Activated T-helper 2 cell treated with anti-CD3 and anti-CD28 coated beads, Interferon-gamma antibody, Interleukin-2, Interleukin-4, amounts not matched to agents 10 μg/mL and 5 μg/mL and 100 μg/mL, durations not matched to agents 14 hours and 24 hours and 36 hours (primary cell): ENCODE measurements at places on chromosomes 3 and 15. TPM values are rescaled to one million over a fixed set of nuclear protein-coding genes. Genes with fewer than 3 reads are reported as not detected.

DNA sequence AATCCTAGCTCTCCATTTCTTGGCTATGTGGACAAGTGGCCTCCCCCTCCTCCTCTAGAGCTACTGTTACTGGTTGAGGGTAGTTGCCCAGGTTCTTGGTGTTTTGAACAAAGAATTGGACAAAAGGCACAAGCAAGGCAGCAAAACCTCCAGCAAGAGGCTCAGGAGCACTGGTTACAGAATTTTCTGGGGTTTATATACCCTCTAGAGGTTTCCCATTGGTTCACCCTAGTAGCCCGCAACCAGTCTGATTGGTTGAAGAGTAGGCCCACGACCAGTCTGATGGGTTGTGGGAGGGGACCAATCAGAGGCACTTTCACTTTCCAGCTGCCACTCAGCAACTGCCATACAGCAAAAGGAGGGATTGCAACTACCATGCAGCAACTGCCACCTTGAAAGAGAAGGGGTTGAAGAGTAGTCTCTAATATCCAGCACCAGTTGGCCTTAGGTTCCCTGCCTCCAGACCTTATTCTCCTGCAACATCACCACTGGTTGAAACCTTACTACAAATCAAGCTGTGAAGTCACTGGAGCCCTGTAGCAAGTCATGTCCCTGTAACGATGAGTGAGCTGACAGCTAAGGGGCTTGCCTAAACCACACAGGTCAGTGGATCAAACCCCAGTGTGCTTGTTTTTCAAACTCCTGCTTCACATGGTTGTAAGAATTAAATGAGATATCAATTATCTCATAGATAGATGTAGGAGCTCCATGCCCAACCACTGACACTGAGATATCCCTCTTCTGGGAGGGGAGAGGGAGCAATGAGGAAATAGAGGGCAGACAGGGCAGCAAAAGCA, 2.9 kb upstream of the C15orf39 start:
- H3K4me1 ChIP-seq = peaks cover 37% of the 10 kb centered on the region
- peaks cover 8% of the 10 kb centered on the region for H3K36me3 ChIP-seq
- peak; percentile 82 for DNase-seq
- H3K4me3 ChIP-seq = peak overlapping the region; percentile 83

The TGM5 gene
- total RNA-seq = 0.09 and 0.21 TPM in 2 replicates

GRCh38 chr3:37693511-37694283, 168.0 kb upstream of the CTDSPL start:
- H3K4me3 ChIP-seq = no peak overlapping the region
- no peak overlapping the region for H3K27ac ChIP-seq
- peaks cover 6% of the 10 kb centered on the region for H3K27me3 ChIP-seq

The WDR5B gene
- total RNA-seq = 4.9 and 5.5 TPM in 2 replicates

GRCh38 chr3:108387063-108387462, 90.7 kb downstream of the HHLA2 start:
- peaks cover 14% of the 10 kb centered on the region for H3K27me3 ChIP-seq
- no peak for DNase-seq
- peaks cover 23% of the 10 kb centered on the region for H3K4me1 ChIP-seq
- no peaks in the 10 kb centered on the region for H3K36me3 ChIP-seq
- H3K4me3 ChIP-seq = no peak overlapping the region
- no peak overlapping the region for H3K27ac ChIP-seq

DNA sequence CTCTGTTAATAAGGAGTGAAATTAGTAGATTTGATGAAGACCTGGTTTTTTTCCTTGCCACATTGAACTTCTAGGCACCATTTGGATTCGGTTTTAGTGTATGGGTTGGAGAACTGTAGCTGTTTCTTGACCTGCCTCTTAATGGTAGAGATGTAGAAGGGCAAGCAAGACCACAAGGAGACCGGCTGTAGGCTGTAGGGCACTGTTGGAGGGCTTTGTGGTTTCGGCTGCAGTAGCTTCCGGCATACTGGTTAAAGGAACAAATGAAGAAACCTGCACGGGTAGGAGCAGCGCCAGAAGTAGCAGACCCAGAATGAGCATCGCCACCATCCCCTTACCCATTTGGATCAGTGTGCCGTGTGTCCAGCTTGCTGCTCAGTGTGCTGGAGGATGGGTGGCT, 7.9 kb downstream of the PCLAF start:
- peaks cover 34% of the 10 kb centered on the region for H3K36me3 ChIP-seq
- no peak for DNase-seq
- no peaks in the 10 kb centered on the region for H3K27me3 ChIP-seq
- peaks cover 10% of the 10 kb centered on the region for H3K4me1 ChIP-seq

The PPP1R14D gene
- not detected in 2 replicates for total RNA-seq

DNA sequence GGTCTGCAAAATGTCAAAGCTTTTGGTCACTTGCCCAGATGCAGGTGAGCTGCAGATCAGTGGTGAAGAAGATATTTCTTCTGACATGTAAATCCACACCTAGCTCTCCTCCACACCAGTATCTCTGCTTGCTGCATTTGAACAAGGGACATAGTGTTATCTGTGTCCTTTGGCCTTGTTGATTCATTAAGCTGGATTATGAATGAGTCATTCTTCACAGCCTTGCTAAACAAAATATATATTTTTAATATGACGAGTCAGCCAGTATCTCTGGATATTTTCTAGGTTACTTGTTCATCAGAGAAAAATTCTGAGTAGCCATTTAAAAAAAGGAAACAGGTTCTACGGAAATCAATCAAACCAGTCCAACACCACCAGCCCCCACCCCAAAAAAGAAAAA, 190.6 kb upstream of the ADAMTS9 start:
- no peaks in the 10 kb centered on the region for H3K4me1 ChIP-seq
- no peak for DNase-seq
- no peaks in the 10 kb centered on the region for H3K27me3 ChIP-seq
- no peak overlapping the region for H3K4me3 ChIP-seq
- no peak overlapping the region for H3K27ac ChIP-seq

GRCh38 chr15:41151451-41152005, 35.4 kb upstream of the INO80 start:
- H3K4me3 ChIP-seq = no peak overlapping the region
- H3K27me3 ChIP-seq = peaks cover 8% of the 10 kb centered on the region
- no peaks in the 10 kb centered on the region for H3K36me3 ChIP-seq

DNA sequence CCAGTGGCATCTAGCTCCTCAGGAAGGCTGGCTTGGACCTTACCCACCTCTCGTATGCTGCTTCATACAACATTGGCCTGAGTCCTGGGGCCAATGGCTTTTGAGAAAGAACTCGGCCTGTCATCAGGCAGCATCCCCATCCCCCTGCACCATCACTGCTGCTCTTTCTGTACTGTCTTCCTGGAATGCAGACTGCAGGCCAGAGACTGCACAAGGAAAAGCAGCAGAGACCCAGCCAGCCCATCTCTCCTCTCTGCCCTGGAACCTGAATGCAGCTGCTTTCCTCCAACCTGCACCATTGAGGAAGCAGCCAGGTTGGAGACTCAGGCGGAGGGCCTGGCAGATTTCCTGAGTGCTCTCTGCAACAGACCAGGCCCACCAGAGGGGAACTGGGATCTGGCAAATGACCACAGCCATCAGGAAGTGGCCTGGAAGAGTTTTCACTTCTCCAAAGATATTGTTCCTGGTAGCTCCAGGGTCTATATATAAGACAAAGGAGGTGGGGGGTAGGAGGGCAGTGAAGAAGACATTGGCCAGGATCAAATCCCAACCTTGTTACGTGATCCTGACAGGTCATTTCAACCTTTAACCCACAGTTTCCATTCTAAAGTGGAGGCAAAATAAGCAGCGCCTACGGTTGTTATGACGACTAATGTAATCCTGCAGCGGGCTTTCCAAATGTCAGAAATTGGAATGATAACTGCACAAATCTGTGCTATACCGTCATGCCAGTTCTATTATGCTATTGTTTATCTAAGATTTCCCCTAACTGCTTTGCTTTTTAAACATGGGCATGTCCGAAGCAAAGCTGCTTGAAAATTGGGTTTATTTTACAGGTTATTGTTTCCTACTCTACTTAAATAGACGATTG, 24.4 kb upstream of the RAB7A start:
- H3K36me3 ChIP-seq = no peaks in the 10 kb centered on the region
- no peak overlapping the region for H3K27ac ChIP-seq
- peaks cover 2% of the 10 kb centered on the region for H3K27me3 ChIP-seq
- no peak overlapping the region for H3K4me3 ChIP-seq
- no peak for DNase-seq
- H3K4me1 ChIP-seq = no peaks in the 10 kb centered on the region

DNA sequence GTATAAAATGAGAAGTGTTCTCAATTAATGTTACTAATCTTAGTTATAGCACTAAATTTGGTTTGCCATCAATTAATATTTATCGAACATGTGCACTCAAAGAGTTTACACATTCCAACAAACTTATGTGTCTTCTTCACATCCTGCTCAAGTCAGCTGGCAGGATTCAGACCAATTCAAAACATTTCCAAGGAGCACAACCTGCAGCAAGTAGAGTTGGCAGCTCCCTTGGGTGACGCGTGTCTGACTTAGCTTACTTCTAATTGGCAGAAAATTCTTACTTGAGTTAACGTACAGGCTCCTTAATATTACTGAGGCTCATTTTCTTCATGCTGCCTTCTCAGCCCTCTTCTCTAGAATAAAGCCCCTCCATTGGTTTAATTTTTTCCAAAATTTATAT, 110.4 kb upstream of the PFN2 start:
- H3K4me1 ChIP-seq = no peaks in the 10 kb centered on the region
- H3K36me3 ChIP-seq = no peaks in the 10 kb centered on the region
- H3K4me3 ChIP-seq = no peak overlapping the region
- H3K27me3 ChIP-seq = no peaks in the 10 kb centered on the region
- no peak overlapping the region for H3K27ac ChIP-seq

GRCh38 chr3:114260152-114260551, 22.8 kb upstream of the ZNF80 start:
- no peak overlapping the region for H3K27ac ChIP-seq
- H3K36me3 ChIP-seq = no peaks in the 10 kb centered on the region
- peaks cover 1% of the 10 kb centered on the region for H3K27me3 ChIP-seq
- no peaks in the 10 kb centered on the region for H3K4me1 ChIP-seq
- no peak overlapping the region for H3K4me3 ChIP-seq

DNA sequence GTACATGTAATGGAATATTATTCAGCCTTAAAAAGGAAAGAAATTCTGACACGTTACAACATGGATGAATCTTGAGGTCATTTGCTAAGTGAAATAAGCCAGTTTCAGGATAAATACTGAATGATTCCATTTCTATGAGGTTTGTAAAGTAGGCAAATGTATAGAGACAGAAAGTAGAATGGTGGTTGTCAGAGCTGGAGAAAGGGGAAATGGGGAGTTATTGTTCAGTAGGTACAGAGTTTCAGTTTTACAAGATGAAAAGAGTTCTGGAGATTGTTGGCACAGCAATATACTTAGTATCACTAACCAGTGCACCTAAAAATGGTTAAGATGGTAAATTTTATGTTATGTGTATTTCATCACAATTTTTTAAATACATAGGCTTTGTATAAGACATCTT, 60.6 kb downstream of the USP8 start:
- peaks cover 26% of the 10 kb centered on the region for H3K4me1 ChIP-seq
- peak overlapping the region; percentile 38 for H3K27ac ChIP-seq
- no peaks in the 10 kb centered on the region for H3K27me3 ChIP-seq

The ITPKA gene
- 4.7 and 5.7 TPM in 2 replicates for total RNA-seq

DNA sequence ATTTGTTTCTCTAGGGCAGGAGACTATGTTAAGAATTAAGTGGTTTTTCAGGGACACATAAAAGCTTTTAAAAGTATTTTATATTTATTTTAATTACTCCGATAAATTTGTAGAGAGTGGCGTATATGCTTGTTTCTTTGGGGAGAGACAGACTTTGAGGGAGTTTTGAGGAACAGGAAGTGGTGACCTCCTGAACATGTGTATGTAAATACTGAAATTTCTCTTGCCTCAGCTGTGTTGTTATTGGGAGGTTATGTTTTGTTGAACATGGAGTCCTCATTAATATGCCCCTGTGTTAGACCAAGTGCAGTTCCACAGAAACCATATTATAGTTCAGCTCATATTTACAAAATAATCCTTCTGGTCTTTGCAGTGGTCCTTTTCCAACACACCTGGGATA, 41.8 kb upstream of the UTS2B start:
- DNase-seq = no peak
- H3K36me3 ChIP-seq = peaks cover 2% of the 10 kb centered on the region
- no peak overlapping the region for H3K4me3 ChIP-seq
- H3K27ac ChIP-seq = no peak overlapping the region

The GOLGA8T gene
- total RNA-seq = not detected in 2 replicates

The CEP19 gene
- 3.7 and 4.5 TPM in 2 replicates for total RNA-seq

GRCh38 chr15:77633134-77633912, 611 bp upstream of the LINGO1 start:
- DNase-seq = peak; percentile 33
- no peak overlapping the region for H3K27ac ChIP-seq
- no peaks in the 10 kb centered on the region for H3K36me3 ChIP-seq
- no peak overlapping the region for H3K4me3 ChIP-seq

DNA sequence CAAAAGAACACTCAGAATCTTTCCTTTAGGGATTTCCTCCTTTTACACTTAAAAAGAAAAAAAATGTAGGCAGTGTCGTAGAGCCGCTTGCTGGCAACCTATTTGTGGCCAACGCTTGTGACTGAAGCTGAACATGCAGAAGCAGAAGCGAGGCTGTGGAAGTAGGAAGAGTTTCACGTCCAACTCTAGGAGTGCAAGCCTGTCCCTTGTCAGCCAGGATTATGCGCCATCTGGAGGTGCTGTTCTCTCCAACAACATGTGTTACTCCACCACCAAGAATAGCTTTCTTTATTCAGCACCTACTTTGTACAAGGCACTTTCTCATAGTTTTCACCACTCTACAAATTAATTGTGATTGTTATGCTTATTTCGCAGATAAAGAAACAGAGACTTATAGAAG, 223.2 kb upstream of the LMCD1 start:
- no peak for DNase-seq
- H3K27me3 ChIP-seq = no peaks in the 10 kb centered on the region
- H3K36me3 ChIP-seq = no peaks in the 10 kb centered on the region
- H3K4me1 ChIP-seq = no peaks in the 10 kb centered on the region
- H3K4me3 ChIP-seq = no peak overlapping the region
- H3K27ac ChIP-seq = no peak overlapping the region

- no peak overlapping the region for H3K27ac ChIP-seq
- no peak overlapping the region for H3K4me3 ChIP-seq
- no peak for DNase-seq
- H3K27me3 ChIP-seq = no peaks in the 10 kb centered on the region
These were observed 271.2 kb upstream of the ROPN1 start for GRCh38 chr3:124263168-124263567.

DNA sequence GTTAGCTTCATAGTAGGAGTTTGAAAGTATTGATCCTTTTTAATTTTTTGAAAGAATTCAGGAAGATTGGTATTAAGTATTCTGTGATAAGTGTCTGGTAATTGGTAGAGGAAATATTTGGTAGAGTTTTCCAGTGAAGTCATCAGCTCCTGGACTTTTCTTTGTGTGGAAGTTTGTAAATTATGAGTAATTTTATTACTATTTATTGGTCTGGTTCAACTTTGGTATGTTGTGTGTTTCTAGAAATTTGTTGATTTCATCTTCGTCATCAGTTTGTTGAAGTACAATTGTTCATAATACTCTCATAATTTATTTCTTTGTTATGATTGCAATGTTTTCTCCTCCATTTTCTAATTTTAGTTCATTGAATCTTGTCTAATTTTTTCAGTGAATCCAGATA, 832.0 kb downstream of the OTOL1 start:
- H3K27me3 ChIP-seq = no peaks in the 10 kb centered on the region
- H3K36me3 ChIP-seq = no peaks in the 10 kb centered on the region
- no peak overlapping the region for H3K4me3 ChIP-seq
- H3K27ac ChIP-seq = no peak overlapping the region
